ENCODE measurements at places on chromosomes 1 and 21.

GRCh38 chr1:152251391-152251790, 27.4 kb upstream of the HRNR start:
- DNase-seq: no peak

DNA sequence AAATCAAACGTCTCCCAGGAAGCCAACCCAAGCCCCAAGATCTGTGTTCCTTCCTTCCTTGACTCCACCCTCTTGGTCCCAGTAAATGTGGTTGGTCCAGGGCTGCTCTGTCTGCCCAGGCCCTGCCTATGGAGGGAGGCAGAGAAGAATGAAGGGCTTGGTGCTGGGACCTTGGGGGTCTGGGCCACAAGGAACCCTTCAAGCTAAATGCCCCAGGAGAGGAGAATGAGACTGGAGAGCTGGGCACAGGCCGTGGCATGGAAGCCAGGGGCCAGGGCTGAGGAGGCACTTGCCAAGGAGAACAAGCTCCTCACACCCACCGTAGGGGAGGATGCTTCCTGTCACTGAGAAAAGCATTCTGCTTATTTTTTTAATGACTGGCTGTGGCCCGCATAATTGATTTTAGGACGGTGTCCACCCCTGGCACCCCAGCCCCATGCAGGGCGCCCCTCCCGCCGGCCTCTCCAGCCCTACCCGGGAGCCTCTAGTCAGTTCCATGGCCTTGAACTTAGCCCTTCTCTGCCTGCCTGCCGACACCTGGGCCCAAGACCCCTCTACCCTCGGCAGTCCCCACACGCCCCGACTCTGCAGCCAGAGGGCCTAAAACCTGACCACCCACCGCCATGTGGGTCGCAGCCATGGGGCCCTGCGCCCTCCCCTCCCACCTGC, 889 bp downstream of the CLEC20A start:
- no peak for DNase-seq

- DNase-seq: peak; percentile 77
These were observed 543 bp downstream of the KRTAP12-4 start for GRCh38 chr21:44653656-44654575.

- DNase-seq: no peak
These were observed 14.0 kb upstream of the WASF2 start for GRCh38 chr1:27503844-27504587.

DNA sequence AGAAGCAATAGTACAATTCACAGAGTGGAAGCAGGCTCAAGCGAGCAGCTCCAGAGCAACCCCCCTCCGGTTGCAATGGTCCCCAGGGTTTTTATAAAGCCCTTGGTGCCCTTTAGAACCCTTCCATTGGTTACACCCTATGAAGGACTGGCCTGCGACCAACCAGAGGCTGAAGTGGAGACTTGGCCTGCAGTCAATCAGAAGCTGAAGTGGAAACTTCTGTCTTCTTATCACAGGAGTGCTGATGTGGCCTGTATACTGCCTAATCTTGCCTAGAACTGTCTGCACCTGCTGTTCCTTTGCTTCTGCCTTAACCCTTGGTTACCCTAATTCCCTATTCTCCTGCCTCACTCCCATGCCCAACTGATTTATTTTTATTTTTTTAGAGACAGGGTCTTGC, 15.4 kb upstream of the FRRS1 start:
- no peak for DNase-seq

GRCh38 chr21:39625211-39625895, 12.6 kb downstream of the B3GALT5 start:
- no peak for DNase-seq

DNA sequence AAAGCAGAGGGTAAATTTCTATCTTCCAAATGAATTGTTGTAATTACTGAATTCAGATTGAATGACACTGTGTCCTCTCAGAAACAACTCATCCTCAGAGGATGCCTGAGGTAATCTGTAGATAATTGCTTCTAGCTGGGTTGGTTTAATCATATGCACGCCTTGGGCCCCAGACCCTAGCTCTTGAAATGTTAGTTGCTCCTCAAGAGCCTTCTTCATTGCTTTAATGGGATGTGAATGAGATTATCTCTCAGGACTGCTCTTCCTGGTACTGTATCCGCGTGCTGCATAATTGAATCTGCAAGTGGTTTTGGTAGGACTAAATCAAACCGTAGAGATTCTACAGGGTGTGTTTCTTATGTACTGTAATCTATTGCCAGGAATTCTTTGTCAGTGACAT, 569.3 kb upstream of the NEGR1 start:
- DNase-seq: no peak

DNA sequence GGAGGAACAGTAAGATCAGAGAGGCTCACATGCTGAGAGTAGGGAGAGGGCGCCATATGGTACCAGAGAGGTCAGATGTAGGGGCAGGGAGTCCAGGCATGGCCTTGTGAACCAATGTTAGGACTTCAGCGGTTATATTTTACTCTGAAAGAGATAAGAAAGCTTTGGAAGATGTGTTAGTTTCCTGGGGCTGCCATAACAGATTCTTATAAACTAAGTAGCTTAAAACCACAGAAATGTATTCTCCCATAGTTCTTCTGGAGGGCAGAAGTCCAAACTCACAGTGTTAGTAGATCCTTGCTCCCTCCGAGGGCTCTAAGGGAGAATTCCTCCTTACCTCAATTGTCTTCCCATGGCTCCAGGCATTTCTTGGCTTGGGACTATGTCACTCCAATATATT, 502.5 kb upstream of the ADGRL2 start:
- no peak for DNase-seq

Measured in effector memory CD8-positive, alpha-beta T cell (primary cell).